Fibroblast of skin of abdomen (primary cell): ENCODE measurements at places on chromosomes 4 and X.

DNA sequence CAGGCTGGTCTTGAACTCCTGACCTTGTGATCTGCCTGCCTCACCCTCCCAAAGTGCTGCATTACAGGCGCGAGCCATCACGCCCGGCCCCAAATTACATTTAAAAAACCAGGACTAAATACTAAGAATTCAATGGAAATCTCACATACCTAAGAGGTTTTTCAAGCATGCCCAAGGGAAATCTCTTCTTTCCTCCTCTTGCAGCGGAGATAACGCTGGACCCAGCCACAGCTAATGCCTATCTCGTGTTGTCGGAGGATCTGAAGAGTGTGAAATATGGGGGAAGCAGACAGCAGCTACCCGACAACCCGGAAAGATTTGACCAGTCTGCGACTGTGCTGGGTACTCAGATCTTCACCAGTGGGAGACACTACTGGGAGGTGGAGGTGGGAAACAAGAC lies 7.4 kb downstream of the TRIML1 start:
- DNase-seq, result no peak

GRCh38 chr4:76872556-76872955 lies 25.4 kb downstream of the SOWAHB start:
- no peak for DNase-seq

DNA sequence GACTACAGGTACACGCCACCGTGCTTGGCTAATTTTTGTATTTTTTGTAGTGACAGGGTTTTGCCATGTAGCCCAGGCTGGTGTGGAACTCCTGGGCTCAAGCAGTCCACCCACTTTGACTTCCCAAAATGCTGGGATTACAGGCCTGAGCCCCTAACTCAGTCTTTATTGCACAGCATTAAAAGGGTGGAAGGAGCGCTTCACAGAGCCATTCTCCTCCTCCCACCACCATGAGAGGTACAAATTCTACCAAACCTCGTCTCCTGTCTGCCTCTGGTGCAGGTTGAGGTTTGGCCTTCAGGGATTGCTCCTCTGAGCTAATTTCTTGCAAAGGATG lies 52.3 kb downstream of the TLR10 start:
- no peak for DNase-seq

DNA sequence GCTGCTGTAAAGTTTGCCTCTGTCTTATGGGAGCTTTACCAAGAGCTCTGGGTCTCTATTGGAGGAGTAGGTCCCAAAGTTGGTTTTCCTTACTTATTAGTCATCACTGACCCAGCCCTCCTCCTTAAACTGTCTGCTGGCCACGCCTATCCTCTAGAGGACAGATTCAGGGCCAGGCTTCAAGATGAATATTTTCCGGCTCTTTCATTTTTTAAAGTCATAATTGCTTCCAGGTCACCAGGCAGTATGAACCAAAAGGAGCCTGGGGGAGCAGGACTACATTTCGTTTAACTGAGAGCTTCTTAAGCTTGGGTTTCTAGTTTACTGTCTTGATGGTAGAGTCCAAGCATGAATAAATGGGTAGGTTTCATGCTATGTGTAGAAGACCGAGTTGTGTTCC lies 13.7 kb downstream of the BCORL1 start:
- peak; percentile 62 for DNase-seq

DNA sequence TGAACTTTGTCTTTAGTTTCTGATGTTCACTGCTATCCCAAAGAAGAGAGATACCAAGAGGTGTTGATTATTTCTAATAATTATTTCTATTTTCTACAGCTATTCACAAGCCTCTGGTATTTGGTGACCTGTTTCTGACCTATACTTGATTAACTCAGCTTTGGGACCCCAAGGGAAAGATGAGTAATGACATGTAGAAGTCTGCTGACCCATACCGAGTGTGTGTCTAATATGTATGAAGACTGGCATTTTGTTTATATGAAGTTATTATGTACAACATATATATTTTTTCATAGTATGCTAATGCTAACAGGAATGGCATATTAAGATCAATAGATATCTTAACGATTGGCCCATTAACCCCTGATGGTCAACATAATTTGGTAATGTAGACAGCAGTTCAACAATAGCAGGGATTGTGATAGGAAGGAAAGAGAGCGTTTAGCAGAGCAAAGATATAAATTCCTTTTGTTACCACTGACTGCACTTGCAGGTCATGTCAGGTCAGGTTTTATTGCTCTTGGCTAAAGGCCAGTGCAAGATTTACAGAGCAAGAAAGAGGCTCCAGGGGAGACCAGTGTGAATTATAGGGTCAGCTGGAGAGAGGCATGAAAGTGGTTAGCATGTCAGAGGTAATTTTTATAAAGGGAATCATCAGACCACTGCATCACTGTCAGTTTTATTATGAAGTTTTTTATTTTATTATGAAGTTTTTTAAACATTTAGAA lies 94.7 kb upstream of the DIPK2B start:
- peak; percentile 78 for DNase-seq
